ENCODE measurements at places on chromosomes 7 and 10.

DNA sequence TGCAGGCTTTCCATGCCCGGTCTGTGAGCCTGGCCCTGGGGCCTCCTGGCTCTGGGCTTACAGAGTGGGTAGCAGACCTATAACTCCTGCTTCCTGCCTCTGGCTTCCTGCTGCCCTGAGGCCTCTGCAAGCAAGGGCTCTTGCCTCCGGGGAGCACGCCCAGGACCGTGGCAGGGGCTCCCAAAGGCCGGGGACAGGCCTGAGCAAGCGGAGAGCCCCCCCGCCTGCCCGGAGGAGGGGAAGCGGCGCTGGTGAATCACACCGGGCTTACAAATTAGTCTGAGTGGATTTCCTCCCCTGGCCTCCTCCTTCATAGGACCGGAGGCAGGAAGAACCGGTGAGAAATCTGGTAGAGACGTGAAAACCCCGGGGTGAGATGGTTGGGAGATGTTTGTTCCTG is 1.5 kb upstream of the MYL10 start:
- no peak for DNase-seq

DNA sequence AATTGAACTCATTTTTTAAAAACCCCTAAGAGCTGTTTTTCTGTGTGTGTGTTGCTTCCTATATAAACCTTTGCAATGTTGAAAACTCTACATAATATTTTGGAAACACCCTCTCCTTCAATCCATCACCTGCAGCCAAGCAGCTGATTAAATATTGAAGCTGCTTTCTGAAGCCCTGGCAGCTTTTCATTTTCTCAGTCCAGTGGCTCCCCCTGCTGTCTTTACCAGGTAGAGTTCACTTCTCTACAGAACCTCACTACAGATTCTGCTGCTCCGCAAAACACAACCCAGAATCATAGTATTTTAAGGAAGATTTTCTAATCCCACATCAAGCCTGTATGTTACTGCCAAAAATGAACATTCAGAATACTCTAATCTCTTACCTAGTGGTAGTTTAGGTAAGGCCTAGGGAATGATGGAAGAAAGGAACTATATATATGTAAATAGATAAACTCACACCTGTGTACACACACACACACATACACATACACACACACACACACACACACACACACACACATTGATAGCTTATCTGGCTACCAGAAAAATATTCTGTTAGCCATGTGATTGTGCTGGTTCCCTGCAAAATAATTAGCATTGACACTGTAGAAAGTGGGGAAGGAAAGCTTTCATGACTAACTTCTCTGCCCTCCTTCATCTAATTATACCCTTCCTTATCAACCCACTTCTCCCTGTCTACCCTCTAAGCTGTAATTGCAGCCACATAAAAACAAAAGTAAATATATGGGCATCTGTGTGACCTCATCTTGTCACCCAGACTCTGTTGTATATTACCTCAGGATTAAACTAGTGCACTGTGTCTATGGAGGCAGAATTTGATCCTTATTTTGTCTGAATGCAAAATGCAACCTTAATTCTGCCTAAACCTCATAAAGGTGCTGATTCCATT is 229.5 kb upstream of the FZD1 start:
- peak; percentile 59 for DNase-seq

- no peak for DNase-seq
Measured at GRCh38 chr10:79045566-79046175, 23.1 kb upstream of the ZMIZ1 start.

GRCh38 chr10:69459101-69459790 is 8.0 kb downstream of the TSPAN15 start:
- no peak for DNase-seq

GRCh38 chr10:87868277-87868676 is 4.9 kb downstream of the PTEN start:
- DNase-seq, result no peak

- peak; percentile 59 for DNase-seq
Measured at GRCh38 chr7:29337546-29338116, 143.1 kb downstream of the CHN2 start.

GRCh38 chr7:127654404-127655394 is 2.7 kb downstream of the SND1 start:
- DNase-seq, result peak; percentile 40

DNA sequence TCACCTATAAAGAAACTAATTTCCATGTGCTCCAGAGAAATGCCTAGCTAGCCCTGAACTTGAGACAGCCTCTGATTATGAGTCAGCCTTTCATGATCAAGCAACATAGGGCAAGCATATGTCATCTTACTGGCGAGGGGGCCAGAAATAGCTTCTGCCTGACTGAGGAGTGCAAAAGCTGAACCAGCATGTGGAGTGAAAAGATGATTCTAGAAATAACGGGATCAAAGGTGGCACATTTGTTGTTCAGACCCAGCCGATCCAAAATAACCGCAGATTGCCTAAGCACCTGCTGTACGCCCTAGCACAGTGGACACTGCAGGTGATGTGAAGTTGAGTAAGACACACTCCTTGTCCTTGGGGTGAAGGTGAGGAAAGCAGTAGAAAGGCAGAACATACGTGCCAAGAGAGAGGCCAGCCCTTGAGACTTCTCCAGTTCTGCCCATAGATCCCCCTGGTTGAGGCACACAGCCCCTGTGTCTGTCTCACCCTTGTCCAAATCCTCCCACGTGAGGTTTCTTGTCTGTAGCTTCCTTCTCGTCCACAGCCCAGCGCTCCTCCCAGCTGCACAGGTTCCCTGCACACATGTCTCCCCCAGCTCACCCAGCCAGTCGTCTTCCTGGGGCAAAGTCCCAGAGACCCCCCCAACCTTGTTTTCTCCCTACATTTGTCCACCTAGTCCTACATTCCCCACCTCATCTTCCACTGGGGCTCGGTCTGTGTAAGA is 2.8 kb upstream of the BCL7B start:
- peak; percentile 35 for DNase-seq

GRCh38 chr10:95211606-95212279 is 17.7 kb downstream of the ACSM6 start:
- no peak for DNase-seq

DNA sequence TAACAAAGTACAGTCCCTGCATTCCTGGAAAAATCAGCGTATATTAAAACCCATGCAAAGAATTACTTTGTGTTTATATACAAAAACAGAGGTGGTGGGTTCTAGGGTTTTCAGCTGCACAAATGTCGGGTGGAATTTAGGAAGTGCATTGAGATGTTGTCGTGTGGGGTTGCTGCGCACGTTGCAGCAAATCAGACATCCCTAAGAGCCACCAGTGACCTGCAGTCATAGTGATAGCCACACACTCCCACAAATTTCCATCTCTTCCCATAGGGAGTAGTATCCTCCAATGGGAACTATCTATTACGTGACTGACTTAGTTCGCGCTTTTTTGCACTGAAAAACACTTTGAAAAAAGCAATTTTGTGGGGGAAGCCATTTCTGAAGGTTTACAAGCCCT is 375.2 kb upstream of the GALNT17 start:
- DNase-seq, result no peak

GRCh38 chr10:96614515-96614914 is 27.7 kb upstream of the TM9SF3 start:
- DNase-seq, result peak; percentile 97

DNA sequence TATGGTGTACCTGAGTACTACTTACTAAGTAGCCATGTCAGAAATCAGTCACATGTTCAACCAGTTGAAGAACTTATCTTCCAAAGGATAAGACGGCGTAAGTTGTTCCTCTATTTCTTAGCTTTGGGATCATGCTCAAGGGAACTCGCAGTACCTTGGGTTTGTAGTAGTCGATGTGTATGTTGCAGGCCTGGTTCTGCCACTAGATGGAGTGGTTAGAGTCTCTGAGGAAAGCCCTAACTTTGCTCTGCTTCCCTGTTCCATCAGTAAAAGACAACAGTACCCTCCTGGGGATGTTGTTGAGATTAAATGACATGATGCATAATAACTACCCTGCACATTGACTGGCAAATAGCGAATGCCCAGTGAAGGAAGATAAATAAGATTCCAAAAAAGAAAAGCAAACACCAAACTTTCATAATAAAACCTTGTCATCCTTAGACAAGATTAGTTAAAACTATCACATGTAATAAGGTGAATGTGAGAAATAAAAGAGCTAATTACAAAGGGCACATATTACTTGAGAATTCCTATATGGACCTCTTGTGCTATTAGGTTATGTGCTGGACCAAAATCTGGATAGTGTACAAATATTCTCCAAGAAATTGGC is 165.9 kb downstream of the ABCA13 start:
- DNase-seq, result peak; percentile 40

DNA sequence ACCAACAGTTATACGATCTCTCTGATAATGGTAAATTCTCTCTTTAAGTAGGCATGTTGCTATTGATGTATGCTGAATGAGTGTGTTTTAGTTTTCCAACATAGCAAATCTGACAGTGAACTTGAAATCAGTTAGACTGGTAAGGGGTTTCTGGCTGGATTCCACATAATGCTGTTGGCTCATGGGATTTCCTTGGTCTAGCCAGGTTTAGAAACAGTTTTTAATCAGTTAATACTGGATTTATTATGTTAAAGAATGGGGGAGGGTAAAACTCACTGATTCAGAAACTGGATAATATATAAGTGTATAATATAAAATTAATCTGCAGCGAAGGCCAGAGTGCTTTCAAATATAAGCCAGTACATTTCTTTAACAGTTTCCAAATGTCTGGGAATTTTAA is 55.6 kb downstream of the PCDH15 start:
- DNase-seq, result no peak

- DNase-seq, result no peak
Measured at GRCh38 chr7:147413557-147413870, 1177.1 kb upstream of the C7orf33 start.

DNA sequence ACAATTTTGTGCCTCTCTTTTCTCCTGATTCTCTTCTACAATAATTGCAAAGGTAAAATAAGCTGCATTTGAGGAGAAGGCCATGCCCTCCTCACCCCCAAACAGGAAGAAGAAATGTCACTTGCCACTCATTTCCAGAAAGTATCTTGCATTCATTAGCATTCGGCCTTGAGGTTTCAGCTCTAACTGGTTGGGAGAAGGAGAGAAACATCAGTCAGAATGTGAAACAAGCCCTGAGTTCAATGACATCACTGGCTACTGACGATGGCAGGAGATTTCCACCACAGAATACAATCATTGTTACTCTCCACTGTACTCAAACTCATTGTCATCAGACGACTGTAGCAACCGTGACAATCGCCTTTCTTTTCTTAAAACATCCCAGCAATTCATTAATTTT is 72.8 kb downstream of the PRKCQ start:
- DNase-seq, result no peak

- DNase-seq, result no peak
Measured at GRCh38 chr7:141444961-141445360, 106.2 kb upstream of the AGK start.

DNA sequence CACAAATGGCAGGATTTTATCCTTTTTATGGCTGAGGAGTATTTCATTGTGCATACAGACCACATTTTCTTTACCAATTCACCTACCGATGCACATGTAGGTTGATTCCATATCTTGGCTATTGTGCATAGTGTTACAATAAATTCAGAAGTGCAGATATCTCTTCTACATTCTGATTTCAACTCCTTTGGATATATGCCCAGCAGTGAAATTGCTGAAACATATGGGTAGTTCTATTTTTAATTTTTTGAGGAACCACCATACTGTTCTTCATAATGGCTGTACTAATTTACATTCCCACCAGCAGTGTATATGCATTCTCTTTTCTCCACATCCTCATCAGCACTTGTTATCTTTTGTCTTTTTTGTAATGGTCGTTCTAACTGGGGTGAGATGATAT is 1290.3 kb downstream of the XPNPEP1 start:
- no peak for DNase-seq

DNA sequence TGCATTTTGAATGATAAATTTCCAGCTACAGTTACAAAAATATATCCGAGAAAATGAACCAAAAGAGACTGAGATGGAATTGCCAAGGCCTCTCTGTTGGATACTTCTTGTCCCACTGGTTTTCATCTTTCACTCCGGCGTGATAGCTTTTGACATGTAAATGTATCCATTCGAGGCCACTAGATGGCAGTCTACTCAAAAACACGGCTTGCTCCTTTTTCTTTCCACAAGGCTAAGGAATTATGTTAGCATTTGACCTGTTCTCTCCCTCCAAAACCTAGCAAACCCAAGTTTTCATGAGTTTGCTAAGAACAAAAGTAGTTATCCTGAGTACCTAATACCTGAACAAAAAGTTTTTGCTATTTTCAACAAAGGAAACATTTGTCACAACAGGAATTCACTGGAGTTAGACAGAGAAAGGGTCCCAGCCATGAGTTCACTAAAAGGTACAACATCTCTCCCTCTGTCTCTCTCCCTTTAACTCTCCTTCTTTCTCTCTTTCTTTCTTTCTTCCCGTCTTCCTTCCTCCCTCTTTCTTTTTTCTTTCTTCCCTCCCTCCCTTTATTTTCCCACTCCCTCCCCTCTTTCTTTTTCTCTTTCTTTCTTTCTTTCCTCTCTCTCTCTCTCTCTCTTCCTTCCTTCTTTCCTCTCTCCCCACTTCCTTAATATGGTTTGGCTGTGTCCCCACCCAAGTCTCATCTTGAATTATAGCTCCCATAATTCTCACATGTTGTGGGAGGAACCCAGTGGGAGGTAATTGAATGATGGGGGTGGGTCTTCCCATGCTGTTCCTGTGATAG is 207.9 kb upstream of the MYO3A start:
- peak; percentile 76 for DNase-seq

- no peak for DNase-seq
Measured at GRCh38 chr10:131260031-131260430, 51.5 kb downstream of the TCERG1L start.

- DNase-seq, result no peak
Measured at GRCh38 chr7:45202625-45203024, 45.0 kb downstream of the RAMP3 start.

DNA sequence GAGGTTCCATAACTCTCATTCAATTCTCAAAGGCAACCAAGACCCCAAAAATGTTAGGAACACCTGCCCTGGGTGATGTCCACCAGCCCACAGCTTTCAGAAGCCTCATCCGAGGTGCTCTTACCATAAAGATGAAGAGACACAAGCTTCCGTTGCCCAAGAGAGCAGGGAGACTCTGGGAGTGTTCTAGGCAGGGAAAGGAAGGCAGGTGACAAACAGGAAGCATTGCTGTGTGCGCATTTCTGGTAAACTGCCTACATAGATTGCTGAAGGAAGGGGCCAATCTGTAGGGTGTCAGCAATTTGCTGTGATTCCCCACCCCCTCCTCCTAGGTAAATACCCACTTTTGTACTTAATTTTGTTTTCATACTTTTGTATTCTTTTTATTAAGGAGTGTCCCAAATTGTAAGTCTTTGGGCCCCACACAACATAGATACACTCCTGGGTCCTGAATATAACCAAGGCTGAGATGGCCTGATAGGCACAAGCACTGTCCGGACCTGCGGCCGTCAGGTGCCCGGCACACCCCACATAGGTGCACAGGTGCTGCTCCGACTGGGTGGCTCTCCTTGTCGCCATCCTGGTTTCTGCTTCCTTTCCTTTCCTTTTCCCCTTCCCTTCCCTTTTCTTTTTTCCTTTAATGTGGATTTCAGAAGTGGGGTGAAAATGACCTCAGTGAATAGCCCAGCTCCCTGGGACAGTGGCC is 51.4 kb upstream of the SMNDC1 start:
- no peak for DNase-seq

Data from hematopoietic multipotent progenitor cell treated with erythropoietin and hydrocortisone succinate and interleukin-3 and kit ligand, for 6 days (in vitro differentiated cells).